ENCODE measurements at places on chromosomes 1 and 21.

- DNase-seq: no peak
These were observed 8.5 kb downstream of the PYCR2 start for GRCh38 chr1:225915538-225915991.

- DNase-seq: no peak
These were observed 26.4 kb downstream of the TEX35 start for GRCh38 chr1:178539291-178539690.

DNA sequence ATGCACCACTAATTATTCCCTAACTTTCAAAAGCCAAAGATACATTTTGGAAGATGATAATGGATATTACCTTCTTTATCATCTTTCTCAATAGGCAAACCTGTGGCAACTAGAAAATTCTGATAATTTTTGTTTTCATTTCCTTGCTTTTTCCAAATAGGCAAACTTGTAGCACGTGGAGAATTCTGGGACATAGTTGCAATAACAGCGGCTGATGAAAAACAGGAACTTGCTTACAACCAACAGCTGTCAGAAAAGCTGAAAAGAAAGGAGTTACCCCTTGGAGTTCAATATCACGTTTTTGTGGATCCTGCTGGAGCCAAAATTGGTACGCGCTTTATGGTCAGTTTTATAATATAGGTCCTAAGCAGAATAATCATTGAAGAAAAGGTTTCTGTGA is 1.5 kb downstream of the FPGT start:
- no peak for DNase-seq

- DNase-seq: no peak
These were observed 61.9 kb downstream of the EVA1C start for GRCh38 chr21:32474179-32475059.

GRCh38 chr1:175548774-175549173 is 194.6 kb downstream of the TNR start:
- DNase-seq: no peak

DNA sequence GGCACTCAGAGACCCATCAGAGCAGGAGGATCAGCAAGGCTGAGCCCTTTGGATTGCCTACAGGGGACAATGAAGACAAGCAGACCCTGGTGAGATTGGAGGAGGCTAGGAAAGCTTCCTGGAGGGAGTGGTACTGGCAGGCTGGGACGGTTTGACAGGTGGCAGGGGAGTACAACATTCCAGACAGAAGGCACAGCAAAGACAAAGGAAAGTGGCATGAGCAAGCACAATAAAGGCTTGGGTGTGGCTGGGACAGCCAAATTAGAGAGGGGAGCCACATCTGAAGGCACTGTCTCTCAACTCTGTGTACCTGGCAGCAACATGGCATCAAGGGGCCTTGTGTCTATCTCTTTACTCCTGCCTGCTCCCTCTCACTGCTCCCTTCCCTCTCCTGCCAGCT is 38.2 kb downstream of the DMAP1 start:
- DNase-seq: no peak

DNA sequence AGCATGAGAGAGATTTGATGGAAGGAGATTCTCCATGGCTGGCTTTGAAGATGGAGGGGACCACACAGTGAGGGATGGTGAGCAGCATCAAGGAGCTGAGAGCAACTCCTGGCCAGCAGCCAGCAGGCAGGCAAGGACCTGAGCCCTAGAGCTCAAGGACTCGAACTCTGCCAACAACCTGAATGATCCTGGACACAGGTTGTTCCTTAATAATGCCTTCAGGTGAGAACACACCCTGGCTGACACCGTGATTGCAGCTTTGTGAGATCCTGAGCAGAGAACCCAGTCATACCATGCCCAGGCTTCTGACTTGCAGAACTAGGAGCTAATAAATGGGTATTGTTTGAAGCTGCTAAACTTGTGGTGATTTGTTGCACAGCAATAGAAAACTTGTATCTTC is 183.1 kb downstream of the LMX1A start:
- no peak for DNase-seq

DNA sequence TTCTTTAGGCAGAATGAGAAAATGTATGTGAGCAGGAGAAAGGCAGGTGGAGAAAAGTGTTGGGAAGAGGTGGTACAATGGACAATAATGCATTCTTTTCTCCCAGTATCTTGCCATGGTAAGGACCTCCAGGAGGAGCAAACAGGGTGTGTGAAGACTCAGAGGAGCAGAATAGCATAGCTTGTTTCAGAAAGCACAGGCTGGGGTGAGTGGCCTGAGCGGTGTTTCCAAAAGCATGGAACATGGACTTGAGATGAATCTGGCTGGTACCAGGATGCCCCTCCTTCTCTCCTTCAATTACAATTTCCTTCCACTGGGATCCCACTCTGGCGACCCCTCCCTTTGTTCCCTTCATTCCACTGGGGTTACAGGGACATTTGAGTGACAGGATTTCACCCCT is 123.4 kb upstream of the TNR start:
- peak; percentile 49 for DNase-seq

- no peak for DNase-seq
These were observed 13.6 kb upstream of the ZNF362 start for GRCh38 chr1:33242652-33243051.

- DNase-seq: no peak
These were observed 12.4 kb upstream of the LRRN2 start for GRCh38 chr1:204697893-204698292.

- peak; percentile 88 for DNase-seq
These were observed 45.0 kb upstream of the KIRREL1 start for GRCh38 chr1:157948312-157949073.

- no peak for DNase-seq
These were observed 79.4 kb downstream of the SPATA46 start for GRCh38 chr1:162297208-162297607.

GRCh38 chr1:12454406-12455391 is 163.3 kb downstream of the DHRS3 start:
- no peak for DNase-seq

GRCh38 chr1:93818570-93818959 is 60.4 kb downstream of the DNTTIP2 start:
- DNase-seq: no peak

GRCh38 chr1:177423090-177423489 is 252.3 kb downstream of the BRINP2 start:
- no peak for DNase-seq

DNA sequence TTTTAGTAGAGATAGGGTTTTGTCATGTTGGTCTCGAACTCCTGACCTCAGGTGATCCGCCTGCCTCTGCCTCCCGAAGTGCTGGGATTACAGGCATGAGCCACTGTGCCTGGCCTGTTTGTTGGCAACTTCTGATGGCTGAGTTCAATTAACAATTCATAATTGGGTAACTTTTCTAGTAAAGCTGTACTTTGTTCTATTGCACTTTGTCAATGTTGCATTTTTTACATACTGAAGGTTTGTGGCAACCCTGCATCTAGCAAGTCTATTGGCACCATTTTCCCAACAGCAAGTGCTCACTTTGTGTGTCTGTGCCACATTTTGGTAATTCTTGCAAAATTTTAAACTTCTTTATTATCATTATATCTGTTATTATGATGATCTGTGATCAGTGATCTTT is 64.5 kb upstream of the USP24 start:
- DNase-seq: no peak

DNA sequence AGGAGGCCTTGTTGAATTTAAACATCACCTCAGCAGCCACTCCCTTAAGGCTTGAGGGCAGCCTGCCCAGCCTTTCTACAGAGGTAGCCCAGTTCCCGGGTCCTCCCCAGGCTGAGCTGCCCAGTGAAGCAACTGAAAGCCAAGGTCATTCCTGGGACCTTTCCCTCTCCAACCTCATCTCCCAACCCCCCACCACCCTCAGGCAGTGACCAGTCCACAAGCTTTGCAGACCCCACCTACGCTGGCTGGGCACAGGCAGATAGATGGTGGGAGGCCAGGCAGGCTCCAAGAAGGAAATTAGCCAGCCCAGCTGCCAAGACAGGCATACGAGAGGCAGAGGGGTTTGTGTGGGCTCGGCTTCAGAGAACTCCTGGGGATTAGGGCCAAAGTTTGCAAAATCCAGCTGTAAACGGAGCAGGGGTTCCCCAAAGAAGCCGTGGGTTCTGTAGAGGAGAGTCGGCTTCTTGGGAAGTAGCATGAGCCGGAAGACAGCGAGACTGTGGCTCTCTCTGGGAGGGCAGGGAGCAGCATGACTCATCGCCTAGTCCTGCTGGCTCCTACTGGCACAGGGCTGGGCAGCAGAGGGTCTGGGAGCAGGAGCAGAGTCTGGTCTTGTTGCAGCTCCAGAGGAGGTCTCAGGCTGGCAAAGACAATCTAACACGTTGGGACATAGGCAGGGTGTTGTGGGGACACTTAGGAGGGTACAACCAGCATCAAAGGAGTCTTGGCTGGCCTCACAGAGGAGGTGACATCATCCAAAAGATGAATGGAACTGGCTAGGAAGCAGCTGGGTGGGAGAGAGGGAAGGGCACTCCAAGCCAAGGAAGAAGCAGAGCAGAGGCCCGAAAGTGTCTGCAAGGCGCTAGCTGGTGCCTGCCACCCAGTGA is 2.8 kb upstream of the ZC3H12A start:
- DNase-seq: peak; percentile 95

DNA sequence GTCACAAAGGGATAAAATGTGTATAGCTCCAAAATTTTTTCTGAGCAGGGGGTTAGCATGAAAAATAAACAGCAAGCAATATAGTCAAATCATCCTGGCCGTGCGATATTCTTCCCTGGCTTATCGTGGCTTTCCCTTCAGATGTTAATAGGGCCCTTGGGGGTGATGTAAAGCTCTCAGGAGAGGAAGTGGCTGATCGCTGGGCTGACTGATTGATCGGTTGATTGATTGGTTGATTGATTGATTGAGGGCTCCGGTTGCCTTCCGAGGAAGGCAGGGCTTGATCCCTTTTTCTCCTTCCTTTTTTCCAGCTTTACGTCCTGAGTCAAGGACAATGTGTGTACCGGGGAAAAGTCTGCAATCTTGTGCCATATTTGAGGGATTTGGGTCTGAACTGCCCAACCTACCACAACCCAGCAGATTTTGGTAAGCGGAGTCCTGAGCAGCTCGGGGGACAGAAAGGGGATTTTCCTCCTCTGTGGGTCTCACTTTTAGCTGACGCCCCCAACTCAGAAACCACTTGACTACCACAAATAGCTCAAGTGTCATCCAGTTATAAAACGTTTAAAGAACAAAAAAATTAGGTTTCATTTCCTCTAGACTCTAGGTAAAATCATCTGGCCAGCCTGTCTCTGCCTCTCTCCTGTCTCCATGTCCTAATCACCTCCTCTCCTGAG is 29.5 kb downstream of the TFF3 start:
- no peak for DNase-seq

- DNase-seq: no peak
These were observed 271.1 kb upstream of the C1orf105 start for GRCh38 chr1:172149346-172149745.

GRCh38 chr1:170296211-170296610 is 150.5 kb downstream of the NTMT2 start:
- DNase-seq: no peak

DNA sequence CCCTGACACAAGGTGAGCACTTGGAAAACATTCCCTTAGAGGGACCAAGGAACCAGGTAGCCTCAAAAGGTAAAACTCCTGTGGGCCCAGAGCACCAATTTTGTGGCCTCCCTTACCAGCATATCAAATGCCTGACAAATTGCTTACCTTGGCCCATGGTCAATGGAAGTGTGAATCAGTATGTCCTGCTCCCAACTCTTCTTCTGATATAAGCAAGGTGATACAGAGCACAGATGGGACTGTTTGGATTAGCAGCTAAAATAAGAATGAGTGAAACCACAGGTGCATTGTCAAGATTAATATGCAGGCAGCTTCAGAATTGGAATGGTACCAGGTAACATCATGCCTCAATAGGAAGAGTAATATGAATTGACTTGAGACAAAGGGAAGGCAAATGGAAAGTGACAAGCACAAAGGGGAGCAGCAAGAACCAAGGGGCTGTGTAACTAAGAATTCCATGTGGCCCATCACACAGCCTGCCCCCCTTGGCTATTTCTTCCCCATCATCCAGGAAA is 156.8 kb upstream of the KCND3 start:
- no peak for DNase-seq

- DNase-seq: no peak
These were observed 4.8 kb downstream of the MX2 start for GRCh38 chr21:41366522-41367151.

DNA sequence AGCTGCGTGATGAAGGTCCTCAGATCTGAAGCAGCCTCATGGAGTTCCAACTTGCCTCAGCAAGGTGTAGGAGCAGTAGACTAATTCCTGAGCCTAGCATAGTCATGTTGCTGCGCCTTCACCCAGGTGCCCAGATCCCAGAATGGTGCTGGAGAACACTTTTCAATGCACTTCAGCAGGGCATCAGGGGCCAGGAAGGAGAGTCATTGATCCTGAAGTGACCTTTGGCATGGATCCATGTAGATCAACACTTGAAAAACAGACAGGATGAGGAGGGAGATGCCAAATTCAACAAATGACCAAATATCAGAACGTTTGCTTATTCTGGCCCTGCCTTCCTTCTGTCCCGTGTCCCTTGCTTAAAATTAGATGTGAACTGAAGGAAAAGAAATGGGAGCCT is 91.9 kb downstream of the LEPR start:
- no peak for DNase-seq

- DNase-seq: no peak
These were observed 78.7 kb upstream of the COG2 start for GRCh38 chr1:230563591-230563990.

DNA sequence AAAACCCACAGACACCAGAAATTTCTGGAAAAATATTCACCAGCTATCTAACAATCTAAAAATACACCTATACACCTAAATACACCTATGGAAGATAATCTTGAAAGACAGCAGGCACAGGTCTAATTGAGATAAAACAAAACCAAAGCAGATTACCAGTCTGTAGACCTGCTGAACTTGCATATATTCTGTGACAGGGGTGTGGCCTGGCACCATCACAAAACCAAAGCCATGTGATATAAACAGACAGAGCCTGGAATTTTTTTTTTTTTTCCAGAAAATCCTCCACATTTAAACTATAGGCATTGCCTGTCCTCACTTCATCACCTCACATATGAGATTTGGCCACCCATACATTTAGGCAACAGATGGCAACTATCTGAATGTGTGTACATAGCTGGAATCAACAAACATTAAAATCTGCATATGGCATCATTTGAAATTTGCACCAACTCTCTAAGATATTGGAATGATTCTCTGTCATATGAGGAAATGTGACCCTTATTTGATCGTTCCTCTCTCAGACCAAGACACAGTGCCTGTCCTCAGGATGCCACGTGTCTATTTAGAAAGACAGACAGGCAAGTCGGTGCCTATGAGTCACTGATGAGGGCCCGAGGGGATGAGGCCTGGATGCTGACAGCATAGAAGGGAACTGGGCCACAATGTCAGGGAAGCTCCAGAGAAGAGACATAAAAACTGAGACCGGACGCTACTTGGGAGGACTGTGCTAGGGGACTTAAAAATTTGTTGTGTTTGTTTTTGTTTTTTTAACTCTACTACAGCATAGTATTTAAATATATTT is 32.6 kb downstream of the NMNAT2 start:
- DNase-seq: peak; percentile 39

GRCh38 chr1:40712405-40712944 is 21.0 kb downstream of the NFYC start:
- DNase-seq: no peak

- DNase-seq: no peak
These were observed 426.8 kb downstream of the ADGRL2 start for GRCh38 chr1:82227306-82228095.

GRCh38 chr1:65691152-65691900 is 101.4 kb upstream of the PDE4B start:
- DNase-seq: no peak

GRCh38 chr1:223496883-223497282 is 103.7 kb downstream of the CCDC185 start:
- DNase-seq: no peak
